Activated T-cell treated with anti-CD3 and anti-CD28 coated beads, Interleukin-2, amount 50 U/mL, for 72 hours (primary cell): ENCODE measurements at places on chromosomes 11 and 22.

GRCh38 chr11:75535071-75535470, 9.3 kb upstream of the GDPD5 start:
- no peak for DNase-seq

GRCh38 chr11:28606930-28607329, 498.7 kb downstream of the METTL15 start:
- DNase-seq, result no peak

- no peak for DNase-seq
These were observed 6.9 kb downstream of the SMCO4 start for GRCh38 chr11:93536101-93536861.

DNA sequence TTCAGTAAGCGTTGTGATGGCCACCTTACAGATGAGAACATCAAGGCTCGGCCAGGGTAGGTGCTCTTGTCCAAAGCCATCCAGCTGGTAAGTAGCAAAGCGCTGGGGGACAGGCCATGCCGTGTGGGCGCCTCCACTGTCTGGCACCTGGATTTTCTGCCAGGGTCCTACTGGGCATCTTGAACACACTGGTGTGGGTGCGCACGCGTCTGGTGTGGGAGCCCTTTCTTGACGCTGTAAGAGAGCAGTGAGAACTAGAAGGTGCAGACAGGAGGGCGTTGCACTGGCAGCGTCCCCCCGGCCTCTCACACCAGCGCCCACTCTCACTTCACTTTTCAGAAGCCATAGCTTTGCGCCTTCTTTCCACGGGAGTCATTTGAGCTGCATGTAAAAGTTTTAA, 296.6 kb downstream of the TBC1D22A start:
- DNase-seq, result no peak

DNA sequence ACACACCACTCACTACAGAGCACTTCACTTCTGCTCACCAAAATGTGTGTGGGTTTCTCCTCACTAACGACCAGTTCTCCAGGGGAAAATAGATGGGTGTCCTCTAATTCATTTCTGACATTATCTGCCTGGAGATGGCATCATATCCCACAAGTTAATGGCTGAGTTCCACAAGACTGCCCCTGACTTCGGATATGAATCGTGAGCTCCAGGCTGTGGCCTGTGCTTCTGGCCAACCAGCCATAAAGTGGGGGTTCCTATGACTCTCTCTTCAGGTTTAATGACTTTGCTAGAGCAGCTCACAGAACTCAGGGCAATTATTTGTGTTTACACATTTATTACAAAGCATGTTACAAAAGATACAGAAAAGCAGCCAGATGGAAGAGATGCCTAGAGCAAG, 113.0 kb upstream of the SYT13 start:
- no peak for DNase-seq

DNA sequence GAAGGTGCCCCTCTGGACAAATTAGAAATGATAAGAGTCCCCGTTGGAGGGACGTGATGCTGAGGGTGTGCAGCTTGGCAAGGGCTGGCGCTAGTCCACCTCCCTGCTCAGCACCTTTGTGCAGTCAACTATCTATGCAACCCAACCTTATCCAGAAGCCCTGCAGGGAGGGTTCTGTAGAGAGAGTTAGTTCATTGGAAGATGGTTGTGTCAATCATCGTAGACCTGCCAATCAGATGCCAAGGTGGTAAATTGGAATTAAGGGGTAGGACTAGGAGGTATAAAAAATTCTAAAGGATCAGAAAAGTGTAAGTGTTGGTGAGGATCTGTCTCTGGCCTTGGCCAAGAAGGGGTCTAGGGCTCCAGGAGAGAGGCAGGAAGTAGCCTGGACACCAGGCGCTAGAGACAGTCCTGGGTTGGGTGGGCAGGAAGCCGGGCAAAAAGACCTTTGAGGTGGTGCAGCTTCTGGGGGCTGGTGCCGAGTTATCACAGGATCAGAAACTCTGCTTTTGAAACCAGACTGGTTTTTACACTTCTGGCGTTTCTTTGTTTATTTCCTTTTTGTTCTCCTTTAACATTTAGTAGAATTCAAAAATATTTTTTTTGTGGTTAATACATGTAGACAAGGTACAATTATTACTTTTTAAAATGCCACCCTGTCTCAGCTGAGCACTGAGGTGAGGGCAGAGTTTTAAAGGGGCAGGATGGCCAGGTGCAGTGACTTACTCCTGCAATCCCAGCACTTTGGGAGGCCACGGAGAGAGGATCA, 1.6 kb downstream of the C1QTNF6 start:
- DNase-seq, result peak; percentile 37

- DNase-seq, result peak; percentile 92
These were observed at the start of gene ADSL for GRCh38 chr22:40346185-40347118. ADSL (plus strand) TSS chr22:40346500; CDS start chr22:40346559, 59 bp downstream.

DNA sequence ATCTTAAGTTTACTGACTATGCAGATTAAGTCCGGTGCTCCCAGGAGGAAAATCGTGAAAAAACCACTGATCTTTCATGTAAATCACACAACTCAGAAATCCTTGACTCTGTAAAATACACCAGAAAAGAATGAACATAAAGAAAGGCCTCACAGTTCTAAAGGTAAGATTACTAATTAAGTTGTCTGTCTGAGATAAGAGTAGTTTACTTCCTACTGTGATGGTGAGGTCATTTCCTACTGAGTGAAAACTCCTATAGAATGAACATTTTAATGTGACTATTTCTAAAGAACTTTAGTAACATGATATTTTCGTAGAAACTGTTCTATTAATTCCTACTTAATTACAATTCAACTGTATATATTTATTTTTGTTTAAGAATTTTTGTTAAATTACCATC, 774.4 kb upstream of the CHORDC1 start:
- DNase-seq, result no peak

DNA sequence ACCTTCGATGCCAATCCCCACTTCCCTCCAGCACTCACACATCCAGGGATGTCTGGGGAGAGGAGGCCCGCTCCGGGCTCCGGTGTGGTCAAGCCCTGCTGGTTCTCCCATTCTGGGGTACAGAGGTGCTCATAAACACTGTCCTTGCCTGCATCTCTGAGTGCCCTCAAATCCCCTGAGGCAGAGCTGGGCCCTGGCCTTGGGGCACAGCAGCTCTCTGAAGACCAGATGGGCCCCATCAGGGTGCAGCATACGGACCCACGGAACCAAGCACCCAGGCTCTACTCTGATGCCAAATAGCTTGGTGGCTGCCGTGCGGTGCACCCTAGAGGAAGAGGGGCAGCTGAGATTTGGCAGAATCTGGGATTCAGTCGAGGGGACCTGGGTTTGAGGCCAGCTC, 35.7 kb upstream of the NNMT start:
- DNase-seq, result no peak

DNA sequence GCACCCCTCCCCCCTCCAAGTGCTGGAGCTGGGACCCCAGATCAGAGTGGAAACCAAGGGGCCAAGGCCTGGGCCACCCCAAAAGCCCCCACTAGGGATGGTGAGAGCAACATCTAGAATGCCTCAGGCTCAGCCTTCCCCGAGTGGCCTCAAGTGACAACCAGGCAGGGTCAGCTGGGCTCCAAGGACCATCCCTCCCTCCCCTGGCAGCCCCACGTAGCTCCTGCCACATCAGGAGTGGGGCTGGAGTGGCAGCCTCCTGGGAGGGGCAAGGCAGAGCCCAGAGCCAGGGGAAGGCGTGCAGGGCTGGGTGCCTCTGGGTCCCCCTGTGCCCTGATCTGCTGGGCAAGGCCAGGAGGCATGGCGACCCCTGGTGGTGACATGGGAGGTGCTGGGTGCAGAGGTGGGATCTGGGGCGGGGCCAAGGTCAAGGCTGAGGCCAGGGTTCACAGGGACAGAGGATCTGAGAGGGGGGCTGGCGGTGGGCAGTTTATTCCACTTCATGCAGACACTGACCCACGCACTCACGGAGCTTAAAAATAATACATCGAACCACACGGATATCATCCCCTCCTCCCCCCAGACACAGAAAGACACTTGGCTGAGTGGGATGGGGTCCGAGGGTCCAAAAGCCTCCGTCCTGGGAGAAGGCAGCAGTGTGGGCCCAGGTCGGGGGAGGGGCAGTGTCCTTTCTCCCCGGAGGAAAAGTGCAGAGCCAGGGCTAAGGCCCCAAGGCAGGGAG, 15.8 kb upstream of the EHD1 start:
- DNase-seq, result peak; percentile 95

DNA sequence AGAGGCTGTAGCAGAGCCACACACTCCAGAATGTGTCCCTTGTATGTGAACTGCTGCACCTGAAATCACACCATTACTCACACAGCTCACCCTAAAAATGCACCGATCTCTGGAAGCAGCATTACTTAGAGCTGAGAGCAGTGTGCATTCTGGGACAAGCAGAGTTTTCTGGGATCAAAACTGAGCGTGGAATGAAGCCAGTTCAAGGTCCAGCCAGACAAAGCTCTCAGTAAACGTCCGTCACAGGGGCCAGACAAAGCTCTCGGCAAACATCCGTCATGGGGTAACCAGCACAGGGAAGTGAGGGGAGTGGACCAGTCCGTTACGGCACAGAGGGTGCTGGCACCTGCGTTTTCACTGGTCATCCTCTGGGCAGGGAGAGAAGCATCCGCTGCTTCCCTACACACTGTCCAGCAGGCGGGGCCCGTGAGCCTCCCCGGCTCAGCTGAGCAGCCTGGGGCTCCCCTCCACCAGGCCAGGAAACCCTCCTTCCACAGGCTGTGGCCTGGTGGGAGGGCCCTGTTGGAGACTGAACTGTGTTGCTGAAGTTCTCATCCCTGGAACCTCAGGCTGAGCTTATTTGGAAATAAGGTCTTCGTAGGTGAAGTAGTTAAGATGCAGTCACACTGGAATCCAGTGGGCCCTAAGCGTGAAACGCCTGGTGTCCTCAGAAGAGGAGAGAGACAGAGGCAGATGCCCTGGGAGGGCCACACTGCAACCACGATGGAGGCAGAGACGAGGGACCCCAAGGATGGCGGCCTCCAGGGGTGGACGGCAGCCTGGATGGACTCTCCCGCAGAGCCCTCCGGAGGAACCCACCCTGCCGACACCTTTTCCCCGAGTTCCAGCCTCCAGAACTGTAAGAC, 883.9 kb downstream of the BRD1 start:
- DNase-seq, result no peak

DNA sequence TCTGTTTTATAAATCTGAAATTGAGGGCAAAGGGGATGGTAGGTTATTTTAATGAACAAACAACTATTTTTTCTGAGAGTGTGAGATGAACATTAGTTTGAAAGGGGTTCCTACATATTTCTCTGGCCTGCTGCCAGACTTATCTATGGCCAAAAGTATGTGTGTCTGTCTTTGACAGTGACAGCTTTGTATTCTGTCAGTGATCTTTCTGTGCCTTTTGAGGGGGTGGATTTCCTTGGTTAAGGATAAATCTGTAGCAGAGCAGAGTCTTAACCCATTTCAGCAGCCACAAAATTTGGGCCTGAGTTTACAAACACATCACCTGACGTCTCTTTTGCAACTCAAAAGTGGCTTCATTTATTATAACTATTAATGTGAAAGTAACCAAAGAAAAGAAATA, 30.9 kb downstream of the ZFTA start:
- DNase-seq, result no peak

DNA sequence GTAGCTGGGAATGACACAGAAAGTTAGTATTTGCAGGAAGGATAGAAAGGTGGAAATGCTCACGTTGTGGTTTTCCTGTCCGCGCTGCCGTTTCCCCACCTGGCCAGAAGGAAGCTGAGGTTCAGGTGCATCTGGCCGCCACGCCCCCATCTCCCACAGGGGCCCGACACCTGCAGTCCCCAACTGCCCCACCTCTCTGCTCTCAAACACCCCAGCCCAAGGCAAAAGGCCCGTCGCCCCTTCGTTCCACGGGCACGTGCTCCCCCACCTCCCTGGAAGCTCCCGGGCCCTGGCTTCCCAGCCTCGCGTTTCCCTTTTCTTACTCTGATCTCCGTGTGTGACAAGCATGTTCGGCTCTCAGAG, 985.1 kb downstream of the BRD1 start:
- no peak for DNase-seq

- no peak for DNase-seq
These were observed 29.8 kb downstream of the INCENP start for GRCh38 chr11:62153617-62154016.

- DNase-seq, result no peak
These were observed 12.2 kb upstream of the PIM3 start for GRCh38 chr22:49948116-49948957.

GRCh38 chr22:48490500-48491411, 1336.9 kb downstream of the BRD1 start:
- no peak for DNase-seq

- no peak for DNase-seq
These were observed 19.0 kb upstream of the PRODH start for GRCh38 chr22:18954990-18955571.

DNA sequence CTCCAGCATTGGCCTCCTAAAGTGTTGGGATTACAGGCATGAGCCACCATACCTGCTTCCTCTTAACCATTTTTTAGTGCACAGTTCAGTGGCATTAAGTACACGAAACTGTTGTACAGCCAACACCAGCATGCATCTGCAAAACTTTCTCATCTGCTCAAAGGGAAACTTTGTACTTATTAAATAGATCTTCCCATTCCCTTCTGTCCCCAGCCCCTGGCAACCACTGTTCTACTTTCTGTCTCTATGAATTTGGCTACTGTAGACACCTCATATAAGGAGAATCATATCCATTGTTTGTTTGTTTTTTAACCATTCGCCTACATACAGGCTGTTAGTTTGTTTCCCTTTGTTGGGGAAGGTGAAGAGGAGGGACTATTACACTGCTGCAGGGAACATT, 6.5 kb upstream of the EP300 start:
- no peak for DNase-seq

DNA sequence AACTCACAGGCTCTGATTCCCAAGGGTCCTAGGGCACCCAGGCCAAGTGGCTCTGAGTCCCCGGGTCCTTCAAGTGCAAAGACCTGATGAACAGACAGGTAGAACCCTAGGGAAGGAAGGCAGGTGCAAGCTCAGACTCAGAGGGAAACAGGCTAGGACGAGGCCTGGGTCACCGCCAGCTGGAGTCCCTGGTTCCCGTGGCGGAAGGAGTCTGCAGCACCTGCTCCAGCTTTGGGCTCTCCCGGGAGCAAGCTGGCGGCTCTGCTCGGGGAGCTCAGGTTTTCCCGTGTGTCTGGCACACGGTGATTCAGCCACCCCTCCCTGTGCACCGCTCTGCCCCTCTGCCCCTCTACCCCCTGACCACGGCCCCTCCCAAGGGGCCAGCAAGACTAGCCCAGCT, 59.8 kb downstream of the WNT7B start:
- DNase-seq, result no peak

GRCh38 chr22:37428649-37429586, 1.6 kb upstream of the ELFN2 start:
- DNase-seq, result peak; percentile 66

DNA sequence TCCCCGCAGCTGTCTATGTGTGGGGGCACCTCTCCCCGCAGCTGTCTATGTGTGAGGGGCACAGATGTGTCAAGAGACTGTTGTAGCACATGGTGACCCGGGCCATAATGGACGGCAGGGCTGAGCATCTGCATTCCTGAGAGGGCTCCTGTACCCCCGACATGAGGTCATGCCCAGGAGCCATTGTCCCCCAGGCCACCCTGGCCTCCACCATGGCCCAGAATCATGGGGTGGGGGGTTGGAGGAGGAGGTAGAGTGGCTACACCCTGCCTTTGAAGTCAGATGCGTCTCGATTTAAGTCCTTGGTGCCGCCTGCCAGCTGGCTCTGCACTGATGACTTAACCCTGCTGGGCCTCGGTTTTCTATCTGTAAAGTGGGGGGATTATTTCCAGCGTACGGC, 49.1 kb downstream of the ARHGAP8 start:
- DNase-seq, result no peak
